ENCODE measurements at places on chromosomes 6 and 20. TPM values are rescaled to one million over a fixed set of nuclear protein-coding genes. Genes with fewer than 3 reads are reported as not detected.
A peak's percentile ranks its signal among the peaks of the same experiment; 100 is the strongest.

MYMX gene
- polyA plus RNA-seq, result not detected

OPN5 gene
- not detected for polyA plus RNA-seq

LAMA5 gene
- polyA plus RNA-seq, result 7.3 TPM

DNPH1 gene
- polyA plus RNA-seq, result 47.8 TPM

- no peak overlapping the region for H3K4me3 ChIP-seq
- no peak for DNase-seq
- H3K27me3 ChIP-seq, result peaks cover 4% of the 10 kb centered on the region
- no peaks in the 10 kb centered on the region for H3K36me3 ChIP-seq
- H3K4me1 ChIP-seq, result peaks cover 7% of the 10 kb centered on the region
- H3K27ac ChIP-seq, result no peak overlapping the region
Observed at GRCh38 chr6:37700620-37700973, 2.9 kb upstream of the MDGA1 start.

DNA sequence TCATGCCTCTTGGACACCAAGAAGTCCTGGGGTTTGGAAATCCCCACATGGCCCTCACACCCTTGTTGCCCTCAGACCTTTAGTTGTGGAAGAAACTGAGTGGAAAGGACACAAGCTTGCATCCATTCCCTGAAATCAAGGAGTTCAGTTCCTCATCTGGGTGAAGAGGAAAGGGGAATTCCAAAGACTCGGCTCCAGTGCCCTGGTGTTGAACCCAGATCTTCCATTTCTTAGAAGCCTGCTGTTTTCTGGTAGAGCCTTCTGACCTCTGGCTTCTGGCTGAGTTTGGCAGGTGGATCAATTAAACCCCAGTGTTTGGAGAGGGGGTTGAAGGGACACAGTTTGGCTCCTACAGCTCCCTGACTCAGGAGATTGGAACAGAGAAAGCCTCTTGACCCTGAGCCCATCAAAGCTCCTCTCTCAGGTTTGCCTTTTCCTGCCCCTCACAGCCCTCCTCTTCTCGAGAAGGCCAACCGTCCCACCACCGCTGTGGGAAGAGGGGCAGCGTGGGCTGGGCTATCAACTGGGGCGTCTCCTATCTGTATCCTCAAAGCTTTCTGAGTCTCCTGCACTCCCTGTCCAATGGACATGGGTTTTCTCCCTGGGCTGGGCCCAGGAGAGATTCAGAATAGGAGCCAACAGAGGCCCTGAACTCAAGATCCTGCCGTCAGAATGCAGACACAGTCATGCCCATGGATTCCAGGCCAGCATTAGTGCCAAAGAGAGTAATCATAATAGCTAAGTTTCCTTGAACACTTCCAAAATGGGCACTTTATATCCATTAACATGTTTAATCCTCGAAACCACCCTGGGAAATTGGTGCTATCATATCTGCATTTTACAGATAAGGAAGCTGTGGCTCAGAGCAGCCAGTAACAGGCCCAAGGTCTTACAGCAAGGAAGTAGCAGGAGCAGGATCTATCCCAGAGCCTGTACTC, 146.2 kb downstream of the VEGFA start:
- DNase-seq, result peak; percentile 63
- H3K27ac ChIP-seq, result no peak overlapping the region
- no peak overlapping the region for H3K4me3 ChIP-seq
- peaks cover 16% of the 10 kb centered on the region for H3K4me1 ChIP-seq

DNA sequence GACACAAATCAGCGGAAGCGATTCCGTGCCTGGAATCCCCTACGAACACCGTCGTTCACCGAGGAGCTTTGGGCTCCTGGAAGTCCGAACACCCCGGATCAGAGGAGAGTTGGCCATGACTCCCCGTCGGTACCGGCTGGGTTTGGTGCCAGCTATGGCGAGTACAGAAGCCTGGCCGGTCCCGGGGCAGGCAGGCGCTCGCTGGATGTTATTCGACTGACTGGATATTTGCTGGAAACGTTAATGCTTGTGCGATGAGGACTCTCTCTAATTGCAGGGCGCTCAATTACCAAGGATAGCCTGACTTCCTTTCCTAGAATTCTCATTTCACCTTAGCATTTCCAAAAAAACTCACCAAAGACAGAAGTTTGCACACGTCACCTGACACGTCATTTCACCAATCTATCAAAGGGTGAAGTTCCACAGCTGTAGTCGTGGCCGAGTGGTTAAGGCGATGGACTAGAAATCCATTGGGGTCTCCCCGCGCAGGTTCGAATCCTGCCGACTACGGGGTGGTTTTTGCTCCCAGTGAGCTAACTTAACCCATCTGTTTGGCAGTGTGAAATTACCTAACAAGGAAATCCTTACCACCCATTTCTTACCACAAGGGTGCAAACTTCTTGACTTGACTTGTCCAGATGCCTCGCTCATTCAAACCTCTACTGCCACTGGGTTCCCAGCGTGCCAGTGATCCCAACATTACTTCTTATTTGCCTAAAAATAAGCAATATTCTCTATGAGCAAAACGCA, 22.7 kb upstream of the ZNF184 start:
- no peaks in the 10 kb centered on the region for H3K27me3 ChIP-seq
- peak overlapping the region; percentile 71 for H3K4me3 ChIP-seq
- H3K36me3 ChIP-seq, result no peaks in the 10 kb centered on the region
- peak; percentile 91 for DNase-seq
- H3K4me1 ChIP-seq, result no peaks in the 10 kb centered on the region

GRCh38 chr6:128172752-128173682, 272.2 kb upstream of the THEMIS start:
- H3K36me3 ChIP-seq, result no peaks in the 10 kb centered on the region
- H3K4me1 ChIP-seq, result no peaks in the 10 kb centered on the region
- no peak overlapping the region for H3K27ac ChIP-seq
- no peaks in the 10 kb centered on the region for H3K27me3 ChIP-seq
- DNase-seq, result peak; percentile 11
- no peak overlapping the region for H3K4me3 ChIP-seq

- H3K27me3 ChIP-seq, result no peaks in the 10 kb centered on the region
- DNase-seq, result peak; percentile 71
- H3K36me3 ChIP-seq, result no peaks in the 10 kb centered on the region
- H3K27ac ChIP-seq, result peak overlapping the region; percentile 33
- peaks cover 3% of the 10 kb centered on the region for H3K4me1 ChIP-seq
- peak overlapping the region; percentile 70 for H3K4me3 ChIP-seq
Observed at GRCh38 chr6:142300758-142301650, 803 bp upstream of the ADGRG6 start.

- H3K36me3 ChIP-seq, result no peaks in the 10 kb centered on the region
- H3K4me3 ChIP-seq, result no peak overlapping the region
- H3K27ac ChIP-seq, result no peak overlapping the region
- no peaks in the 10 kb centered on the region for H3K27me3 ChIP-seq
- H3K4me1 ChIP-seq, result no peaks in the 10 kb centered on the region
- no peak for DNase-seq
Observed at GRCh38 chr6:96702626-96703025, 134.7 kb downstream of the GPR63 start.

Measured in IMR-90 (cell line).